ENCODE measurements at places on chromosomes 2 and 18.

- DNase-seq = no peak
Observed at GRCh38 chr2:46097714-46098480, 199.3 kb upstream of the EPAS1 start.

GRCh38 chr2:206260188-206261012, 14.1 kb upstream of the ZDBF2 start:
- DNase-seq = no peak

DNA sequence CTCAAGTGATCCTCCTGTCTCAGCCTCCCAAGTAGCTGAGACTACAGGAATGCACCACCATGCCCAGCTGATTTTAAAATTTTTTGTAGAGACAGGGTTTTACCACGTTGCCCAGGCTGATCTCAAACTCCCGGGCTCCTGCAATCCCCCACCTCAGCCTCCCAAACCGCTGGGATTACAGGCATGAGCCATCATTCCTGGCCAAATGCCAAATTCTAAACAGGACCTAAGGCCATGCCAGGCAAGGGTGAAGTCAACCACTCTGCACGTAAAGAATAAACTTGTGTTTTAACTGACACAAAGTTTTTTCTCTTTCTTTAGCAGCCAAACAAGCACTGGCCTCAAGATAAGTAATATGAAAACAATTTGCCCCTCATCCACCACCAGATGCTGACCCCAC, 37.4 kb upstream of the SATB2 start:
- DNase-seq = no peak

GRCh38 chr18:40004246-40004645, 1950.8 kb upstream of the PIK3C3 start:
- no peak for DNase-seq

DNA sequence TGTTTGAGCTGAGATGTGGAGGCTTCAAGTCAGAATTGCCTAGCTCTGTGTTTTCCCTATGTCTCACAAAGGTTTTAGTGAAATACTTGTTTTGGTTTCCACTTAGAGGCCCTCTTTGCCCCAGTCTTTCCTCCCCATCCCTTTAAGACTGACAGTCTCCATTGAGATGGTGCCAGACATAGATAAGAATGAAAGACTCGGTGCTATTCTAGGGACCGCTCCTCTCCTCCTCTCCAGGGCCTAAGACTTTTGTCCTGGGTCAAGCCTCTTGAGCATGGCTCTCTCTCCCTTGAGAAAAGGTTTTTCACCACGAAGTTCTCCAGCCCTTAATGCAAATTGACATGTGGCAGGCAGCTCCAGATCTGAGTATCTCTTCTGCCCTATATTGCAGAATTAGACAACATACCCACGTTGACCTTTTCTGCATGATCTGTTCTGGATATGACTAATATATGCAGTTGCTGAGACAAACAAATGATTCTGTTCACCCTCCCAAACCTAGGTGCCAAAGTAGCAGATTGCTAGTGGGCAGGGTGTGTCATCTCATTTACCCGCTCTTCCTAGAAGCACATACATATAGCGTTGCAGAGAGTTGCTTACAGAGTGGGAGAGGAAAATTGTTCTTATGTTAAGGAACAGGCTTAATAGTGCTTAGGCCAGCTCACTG, 47.5 kb upstream of the ACSL3 start:
- no peak for DNase-seq

DNA sequence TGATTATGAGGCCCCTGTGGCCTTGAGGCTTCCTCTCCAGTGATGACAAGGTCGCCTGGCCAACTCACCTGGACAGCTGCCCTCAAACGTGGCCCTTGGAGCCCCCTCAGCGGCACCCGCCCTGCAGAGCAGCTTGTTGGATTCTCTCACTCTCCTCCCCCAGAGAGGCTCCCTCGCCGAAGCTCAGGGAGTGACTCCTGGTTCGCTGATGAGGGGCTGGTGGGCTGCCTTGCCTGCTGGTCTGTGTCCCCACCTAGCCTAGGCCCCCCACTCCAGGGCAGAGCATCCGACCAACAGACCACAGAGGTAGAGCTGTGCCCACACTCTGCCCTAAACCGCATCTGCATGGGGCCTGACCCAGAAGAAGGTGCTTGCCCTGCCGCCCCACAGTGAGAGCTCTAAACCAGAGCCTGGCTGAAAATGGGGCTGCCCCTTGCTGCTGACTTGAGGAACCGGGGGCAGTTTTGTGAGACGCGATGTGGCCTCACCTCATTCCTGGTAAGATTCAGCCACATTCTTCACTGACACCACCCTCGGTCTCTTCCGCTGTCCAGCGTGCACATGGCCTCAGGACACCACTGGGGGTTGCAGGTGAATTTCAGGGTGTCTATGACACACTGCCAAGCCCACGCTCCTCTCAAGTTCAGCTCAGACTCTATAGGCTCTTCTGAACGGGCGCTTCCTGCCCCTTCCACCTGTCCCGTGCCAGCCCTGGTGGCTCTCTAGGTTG, 131.6 kb downstream of the CABLES1 start:
- DNase-seq = no peak

- no peak for DNase-seq
Observed at GRCh38 chr2:127065940-127066318, 41.0 kb downstream of the BIN1 start.

DNA sequence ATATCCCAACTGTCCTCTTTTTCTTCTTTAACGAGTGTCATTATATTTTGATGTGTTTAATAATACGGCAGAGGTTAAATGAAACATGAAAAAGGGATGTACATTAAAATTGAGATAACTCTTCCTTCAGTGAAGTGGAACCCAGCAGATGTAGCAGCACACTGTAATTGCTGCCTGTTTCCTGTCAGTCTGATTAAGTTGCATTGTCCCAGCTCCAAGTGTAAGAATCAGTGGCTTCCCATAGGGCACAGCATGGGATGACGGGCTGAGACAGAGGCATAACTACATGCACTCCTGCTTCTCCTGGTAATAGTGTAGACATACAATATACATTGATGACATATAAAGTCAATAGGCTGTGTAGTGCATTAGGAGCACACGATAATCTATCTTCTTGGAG, 175.8 kb upstream of the TCF4 start:
- no peak for DNase-seq

- DNase-seq = no peak
Observed at GRCh38 chr2:64888591-64889309, 100.4 kb upstream of the SLC1A4 start.

- no peak for DNase-seq
Observed at GRCh38 chr18:48486754-48487153, 52.1 kb upstream of the CTIF start.

DNA sequence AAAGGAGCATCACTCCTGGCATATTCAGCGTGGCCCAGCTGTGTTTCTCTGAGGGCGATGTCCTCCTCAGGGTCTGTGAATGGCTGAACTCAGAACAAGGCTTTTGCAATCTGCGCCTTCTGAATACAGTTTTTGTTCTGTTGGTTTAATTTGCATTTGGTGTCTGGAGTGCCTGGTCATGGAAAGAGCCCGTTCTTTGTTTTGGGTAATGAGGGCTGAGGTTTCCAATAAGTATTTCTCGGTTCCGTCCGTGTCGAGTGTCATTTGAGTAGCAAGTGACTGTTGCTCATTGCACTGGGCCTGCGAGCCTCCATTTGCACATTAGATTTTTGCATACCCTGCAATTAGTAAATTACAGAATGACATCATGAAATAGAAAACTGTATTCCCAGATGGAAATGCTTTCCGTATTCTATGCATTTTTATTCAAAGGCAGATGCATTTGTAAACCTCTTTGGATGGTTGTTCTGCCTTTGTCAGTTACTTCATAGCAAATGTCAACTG, 57.3 kb downstream of the NEDD4L start:
- DNase-seq = no peak

DNA sequence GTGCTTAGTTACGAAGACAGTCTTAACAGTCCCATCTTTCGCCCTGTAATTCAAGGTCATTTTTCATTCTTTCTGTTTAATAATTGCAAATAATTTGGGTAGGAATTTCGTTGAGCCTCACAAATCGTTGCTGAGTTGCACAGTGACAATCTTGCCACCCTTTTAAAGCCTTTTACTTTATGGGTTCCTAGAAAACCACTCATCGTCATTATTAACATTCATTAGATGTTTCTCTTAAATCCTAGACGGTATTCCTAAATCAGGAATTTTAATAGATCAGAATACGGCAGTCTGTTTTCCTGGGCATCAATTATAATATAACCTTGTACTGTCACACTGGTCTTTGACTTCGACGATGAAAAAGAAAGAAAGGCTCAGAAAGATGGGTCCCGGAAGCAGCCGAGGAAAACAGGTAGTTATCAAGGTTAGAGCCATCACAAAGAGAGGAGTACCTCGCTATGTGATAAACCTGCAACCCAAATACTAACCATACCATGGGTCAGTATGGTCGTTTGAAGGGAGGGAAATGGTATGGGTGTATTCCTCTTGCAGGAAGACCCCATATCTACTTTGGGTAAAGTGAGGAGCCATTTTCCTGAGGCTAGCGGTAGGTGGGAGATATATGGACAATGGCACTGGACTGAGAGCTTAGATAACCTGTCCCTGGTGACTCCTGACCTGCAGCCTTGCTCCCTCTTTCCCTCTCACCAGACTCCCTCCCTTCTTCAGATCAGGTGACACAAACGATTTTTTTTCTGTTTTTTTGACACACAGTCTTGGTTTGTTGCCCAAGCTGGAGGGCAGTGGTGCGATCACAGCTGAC, 981 bp upstream of the SF3B1 start:
- no peak for DNase-seq

DNA sequence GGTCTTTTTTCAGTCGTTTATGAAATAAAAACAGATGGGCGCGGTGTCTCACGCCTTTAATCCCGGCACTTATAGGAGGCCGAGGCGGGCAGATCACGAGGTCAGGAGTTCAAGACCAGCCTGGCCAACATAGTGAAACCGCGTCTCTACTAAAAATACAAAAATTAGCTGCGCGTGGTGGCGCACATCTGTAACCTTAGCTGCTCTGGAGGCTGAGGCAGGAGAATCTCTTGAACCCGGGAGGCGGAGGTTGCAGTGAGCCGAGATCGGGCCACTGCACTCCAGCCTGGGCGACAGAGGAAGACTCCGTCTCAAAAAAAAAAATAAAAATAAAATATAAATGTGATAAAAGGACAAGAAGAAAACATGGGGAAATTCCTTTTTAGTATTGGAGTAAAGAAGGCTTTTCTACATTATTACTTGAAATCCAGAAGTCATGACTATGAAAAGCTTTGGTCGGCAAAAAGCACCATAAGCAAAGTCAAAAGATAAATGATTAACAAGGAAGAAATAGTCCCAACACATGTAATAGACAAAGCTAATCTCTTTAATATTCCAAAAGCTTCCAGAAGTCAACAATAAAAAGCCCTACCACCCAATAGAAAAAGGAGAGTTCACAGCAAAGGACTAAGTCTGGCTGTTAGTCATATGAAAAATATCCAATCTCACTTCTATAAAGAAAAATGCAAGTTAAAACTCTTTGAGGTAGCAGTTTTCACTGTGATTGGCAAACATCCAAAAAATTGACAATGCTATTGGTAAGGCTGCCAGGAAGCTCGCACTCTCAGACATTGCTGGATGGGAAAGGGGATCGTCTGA, 1.4 kb upstream of the FAM168B start:
- DNase-seq = no peak

DNA sequence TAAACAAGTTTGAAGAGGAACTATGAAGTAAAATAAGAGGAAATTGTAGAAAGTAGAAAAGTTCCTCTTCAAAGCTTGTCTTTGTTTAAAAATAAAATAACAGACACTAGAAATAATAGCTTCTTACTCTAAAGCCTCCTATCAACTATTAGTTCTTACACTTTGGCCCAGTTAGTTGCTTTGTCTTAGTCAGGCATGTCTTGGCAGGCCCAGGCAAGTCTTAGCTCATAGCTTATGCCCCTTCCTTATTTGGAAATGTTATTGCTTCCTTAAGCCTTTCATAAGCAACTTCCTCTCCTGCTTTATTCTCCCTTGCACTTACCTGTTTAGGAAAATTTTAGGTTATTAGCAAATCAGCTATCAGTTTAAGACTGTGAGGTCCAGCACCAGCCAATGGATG, 950.6 kb upstream of the LRATD1 start:
- no peak for DNase-seq

DNA sequence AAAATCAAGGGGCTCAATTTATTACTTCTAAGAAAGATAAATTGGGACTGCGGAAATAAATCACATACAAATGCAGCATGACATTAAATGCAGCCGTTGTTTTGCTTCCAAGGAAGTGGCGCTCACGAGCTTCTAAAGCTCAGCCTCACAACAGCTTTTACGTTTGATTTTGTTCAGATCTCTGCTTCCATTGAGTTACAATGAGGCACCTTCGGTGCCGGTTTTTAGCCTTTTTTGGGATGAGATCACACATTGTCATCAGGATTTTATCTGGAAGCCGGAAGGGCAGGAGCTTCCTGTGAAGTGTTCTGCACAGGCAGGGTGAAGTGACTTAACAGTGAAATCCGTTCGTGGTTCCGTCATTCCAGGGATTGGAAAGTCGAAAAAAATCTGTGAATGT, 209.8 kb downstream of the DCDC2C start:
- no peak for DNase-seq

GRCh38 chr2:127050803-127051115, 56.2 kb downstream of the BIN1 start:
- no peak for DNase-seq

DNA sequence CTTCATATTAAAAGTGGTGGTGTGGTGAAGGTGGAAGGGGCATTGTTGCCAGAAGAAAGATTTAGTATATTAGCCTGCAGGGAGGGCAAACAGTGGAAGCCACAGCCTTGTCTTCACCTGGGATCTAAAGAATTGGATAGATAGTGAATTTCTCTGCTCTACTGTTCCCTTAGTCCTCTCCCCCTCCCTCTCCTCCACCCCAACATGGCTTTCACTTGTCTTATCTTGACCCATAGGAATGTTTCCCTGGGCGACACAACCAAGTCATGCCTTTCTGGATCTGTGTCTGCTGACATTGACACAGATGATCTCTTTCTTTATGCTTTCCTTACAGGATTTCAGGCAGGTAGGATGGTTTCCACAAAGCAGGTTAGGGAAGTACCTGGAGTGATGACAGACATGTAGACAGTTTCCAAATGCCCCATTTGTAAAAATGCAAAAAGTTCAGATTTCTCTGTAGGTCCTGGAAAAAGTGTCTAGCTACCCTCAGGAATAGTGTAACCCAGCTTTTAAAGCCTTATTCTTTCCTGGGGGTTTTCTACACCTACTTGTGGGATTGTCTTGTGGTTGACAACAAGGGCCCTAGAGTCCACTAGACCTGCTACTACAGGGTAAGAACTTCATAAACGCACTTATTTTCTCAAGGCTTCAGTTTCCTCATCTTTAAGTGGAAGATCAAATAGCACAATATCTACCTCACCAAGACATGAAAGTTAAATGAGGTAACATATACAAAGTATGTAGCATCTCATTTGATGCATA, 184.2 kb upstream of the SP5 start:
- DNase-seq = no peak

DNA sequence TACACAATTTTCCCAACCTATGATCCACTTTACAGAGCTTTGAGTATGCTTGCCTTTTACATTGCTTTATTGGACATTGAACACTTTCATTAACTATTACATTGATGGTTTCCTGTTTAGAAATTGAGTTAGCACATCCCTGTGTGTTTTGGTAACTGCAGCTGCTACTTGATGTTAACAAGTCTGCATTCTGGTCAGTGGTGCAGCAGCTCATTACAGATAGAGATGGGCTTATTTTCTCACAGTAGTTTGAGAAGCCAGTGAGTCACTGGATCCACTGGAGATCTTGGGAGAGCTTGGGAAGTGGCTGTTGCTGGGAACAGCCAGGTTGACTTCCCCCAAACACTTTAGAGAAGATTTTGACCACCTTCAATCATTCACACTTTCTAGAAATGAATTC, 150.5 kb downstream of the ARHGAP15 start:
- no peak for DNase-seq

Measured in stimulated activated CD4-positive, alpha-beta T cell treated with anti-CD3 and anti-CD28 coated beads, Interleukin-4, amount 100 ng/mL, for 4 hours (primary cell).